ENCODE measurements at places on chromosomes 12 and 14.

DNA sequence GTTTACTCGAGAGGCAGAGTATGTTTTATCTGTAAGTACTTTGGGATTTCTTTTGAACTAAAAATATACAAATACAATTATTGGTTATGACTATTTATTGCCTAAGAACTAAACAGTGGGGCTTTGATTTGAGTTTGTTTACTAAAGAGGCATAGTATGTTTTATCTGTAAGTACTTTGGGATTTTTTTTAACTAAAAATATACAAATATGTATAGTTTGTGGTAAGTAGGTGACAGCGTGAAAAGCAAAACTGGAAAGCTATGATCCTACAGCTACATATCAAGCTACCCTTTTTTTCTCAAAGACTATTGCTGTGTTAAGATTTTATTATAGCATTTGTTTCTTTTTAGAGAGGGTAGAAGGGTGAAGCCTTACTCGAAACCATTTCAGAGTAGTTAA lies 171.0 kb downstream of the RAD51B start:
- DNase-seq, result no peak

DNA sequence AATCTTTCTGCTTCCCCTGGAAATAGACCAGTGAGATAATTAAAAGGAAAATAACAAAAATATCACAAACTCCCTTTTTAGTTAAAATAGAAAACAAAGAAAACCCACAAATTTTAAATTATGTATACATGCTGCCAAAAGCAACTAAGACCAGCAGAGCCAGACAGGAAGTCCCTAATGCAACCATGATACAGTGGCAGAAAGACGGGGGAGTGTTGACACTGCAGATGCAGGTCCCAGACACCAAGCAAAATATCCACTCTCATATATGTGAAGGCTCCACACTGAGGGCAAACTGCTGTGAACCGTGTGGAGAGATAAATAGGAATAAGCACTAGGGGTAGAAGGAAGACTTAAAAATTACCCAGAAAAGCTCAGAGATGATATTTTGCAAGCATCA lies 401.0 kb downstream of the BTG1 start:
- DNase-seq, result peak; percentile 34

GRCh38 chr14:105067140-105067968 lies 2.1 kb upstream of the GPR132 start:
- DNase-seq, result no peak

GRCh38 chr12:101876322-101876860 lies 989 bp upstream of the DRAM1 start:
- DNase-seq, result no peak

DNA sequence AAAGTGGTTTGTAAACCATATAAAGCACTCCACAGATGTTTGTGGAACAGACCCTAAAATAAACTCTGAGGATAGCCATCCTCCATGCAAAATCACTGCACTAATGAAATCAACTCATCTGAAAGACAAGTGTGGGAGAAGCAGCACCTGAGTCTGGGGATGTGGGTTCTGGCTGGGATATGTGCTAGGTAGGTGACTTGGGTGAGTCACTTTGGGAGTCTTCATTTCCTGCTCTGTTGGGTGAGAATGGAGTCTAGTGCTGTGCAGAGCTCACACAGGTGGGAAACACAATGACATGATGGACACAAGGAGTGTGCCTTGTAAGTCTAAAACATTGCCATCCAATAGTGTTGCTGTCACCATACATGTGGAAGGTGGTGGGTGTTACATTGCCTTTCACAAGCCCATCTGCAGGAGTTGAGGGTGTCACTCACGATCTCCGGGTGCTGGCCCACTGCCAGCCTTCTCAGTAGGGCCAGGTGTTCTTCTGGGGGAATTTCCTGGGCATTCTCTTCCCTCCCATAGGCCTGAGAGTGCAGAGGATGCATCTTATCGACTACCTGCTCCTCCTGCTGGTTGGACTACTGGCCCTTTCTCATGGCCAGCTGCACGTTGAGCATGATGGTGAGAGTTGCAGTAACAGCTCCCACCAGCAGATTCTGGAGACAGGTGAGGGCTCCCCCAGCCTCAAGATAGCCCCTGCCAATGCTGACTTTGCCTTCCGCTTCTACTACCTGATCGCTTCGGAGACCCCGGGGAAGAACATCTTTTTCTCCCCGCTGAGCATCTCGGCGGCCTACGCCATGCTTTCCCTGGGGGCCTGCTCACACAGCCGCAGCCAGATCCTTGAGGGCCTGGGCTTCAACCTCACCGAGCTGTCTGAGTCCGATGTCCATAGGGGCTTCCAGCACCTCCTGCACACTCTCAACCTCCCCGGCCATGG lies 2.0 kb downstream of the SERPINA4 start:
- no peak for DNase-seq
